ENCODE measurements at places on chromosomes 7 and 10. TPM values are rescaled to one million over a fixed set of nuclear protein-coding genes. Genes with fewer than 3 reads are reported as not detected.

DNA sequence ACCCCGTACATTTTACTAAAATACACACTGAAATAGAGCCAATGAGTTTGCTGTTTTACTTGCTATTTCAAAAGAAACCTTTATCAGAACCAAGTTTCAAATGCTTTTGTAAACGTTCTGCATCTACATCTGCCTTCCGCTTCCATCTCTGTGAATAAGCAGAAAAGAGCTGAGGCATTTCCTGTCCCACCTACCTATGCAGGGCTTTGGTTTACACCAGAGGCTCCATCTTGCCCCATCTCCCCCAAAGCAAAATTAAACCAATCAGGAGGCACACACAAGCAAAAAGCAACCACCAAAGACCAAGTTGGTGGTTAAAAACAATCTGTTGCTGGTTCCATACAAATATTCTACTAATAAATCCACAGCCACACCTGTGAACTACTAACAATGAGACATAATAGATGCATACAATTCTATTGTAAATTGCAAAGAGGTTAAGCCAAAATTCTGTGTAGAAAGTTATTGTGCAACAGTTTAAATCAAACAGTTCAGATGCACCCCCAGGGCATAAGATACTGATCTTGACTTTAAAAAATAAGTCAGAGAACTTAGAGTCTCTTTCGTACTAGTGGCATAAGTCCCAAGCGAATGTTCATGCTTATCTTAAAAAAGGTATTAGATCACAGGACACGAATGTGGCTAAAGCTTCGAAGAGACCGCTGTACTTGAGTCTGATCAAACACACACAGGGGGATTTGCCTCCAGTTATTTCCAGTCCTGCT is 83.9 kb downstream of the FGFR2 start:
- DNase-seq, result no peak

- no peak for DNase-seq
Measured at GRCh38 chr10:42654419-42654818, 16.0 kb upstream of the ZNF33B start.

ZPBP gene
- total RNA-seq, result not detected

ICA1 gene
- 76.0 TPM for total RNA-seq

ALOX5 gene
- 4.9 TPM for total RNA-seq

AKR1C8 gene
- total RNA-seq, result 0.86 TPM

DNA sequence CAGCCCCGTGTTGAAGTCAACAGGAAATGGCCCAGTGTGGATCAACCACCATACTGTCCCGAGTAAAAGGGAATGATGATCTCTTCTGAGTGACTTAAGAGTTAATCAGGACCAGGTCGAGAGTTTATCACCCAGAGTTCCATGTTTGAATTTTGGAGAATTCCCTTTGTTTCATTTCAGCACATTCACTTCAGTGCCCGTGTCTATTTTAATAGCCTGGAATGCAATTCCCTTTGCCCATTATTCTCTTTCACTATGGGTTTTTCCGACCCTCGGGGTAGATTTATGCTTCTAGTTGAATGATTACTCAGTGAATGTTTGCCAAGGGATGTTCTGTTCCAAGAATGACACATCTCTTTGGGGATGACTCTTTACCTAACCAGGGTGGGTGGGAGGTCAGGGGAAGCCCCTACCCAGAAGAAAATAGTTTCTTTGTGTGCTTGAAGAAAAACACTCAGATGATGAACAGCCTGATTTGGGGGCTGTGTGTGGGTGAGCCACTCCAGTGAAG is 594.9 kb downstream of the INHBA start:
- DNase-seq, result no peak

GRCh38 chr7:5755704-5756504 is 25.6 kb downstream of the RNF216 start:
- no peak for DNase-seq

JCAD gene
- total RNA-seq, result 19.3 TPM

- no peak for DNase-seq
Measured at GRCh38 chr10:81688459-81688858, 186.5 kb upstream of the NRG3 start.

DNA sequence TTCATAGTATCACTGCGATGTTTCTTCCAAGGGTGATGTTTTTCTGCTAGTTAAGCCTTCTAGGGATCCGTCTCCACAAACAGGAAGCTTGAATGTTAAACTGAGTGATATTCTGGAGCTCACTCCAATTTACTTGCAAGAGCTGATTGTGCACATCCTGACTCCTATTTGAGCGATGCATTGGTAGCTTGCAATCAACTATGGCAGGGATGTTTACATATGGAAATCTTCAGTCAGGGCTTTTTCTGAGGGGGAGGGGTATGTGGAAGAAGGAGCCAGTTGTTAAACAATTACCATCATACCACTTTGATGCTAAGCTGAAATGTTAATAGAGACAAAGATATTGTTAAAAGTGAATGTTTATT is 43.2 kb upstream of the NXPH1 start:
- no peak for DNase-seq

DNA sequence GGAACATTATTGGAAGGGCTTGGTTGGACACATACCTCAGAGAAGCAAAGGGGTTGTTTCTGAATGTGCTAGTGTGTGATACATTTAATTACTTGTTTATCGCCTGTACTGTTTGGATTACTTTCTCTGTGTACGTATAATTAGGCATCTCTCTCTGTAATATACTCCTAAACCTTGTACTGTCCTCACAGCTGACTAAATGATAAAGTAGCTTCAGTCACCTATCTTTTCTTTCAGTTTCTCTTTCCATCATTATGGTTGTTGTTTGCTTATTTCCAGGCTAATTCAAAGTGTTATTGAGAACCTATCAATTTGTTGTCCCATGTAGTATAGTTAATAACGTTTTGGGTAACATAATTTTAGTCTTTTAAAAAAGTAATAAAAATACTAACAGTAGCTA is 34.0 kb downstream of the MXI1 start:
- no peak for DNase-seq

DNA sequence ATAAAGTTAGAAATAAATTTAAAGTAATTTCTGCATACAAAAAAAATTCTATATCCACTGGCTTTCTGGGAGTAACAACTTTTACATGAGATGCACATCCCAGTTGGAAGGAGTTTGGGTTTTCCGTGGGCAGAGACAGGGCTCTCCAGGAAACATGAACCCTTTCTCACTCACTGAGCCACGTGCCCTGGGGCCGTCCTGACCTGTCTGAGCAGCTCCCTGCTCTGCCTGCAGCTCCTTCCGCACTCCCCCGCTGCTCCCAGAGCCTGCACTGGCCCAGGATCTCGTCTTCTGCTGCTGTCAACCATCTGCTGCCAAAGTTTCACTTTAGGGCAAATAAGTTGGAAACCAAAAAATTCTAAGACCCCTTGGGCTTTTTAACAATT is 169.1 kb downstream of the DIP2C start:
- no peak for DNase-seq

GRCh38 chr10:13669901-13670300 is 83.1 kb downstream of the PRPF18 start:
- no peak for DNase-seq

NRG3 gene
- total RNA-seq, result 0.57 TPM

GRCh38 chr7:5620459-5620881 is 161.0 kb downstream of the RNF216 start:
- DNase-seq, result no peak

DNA sequence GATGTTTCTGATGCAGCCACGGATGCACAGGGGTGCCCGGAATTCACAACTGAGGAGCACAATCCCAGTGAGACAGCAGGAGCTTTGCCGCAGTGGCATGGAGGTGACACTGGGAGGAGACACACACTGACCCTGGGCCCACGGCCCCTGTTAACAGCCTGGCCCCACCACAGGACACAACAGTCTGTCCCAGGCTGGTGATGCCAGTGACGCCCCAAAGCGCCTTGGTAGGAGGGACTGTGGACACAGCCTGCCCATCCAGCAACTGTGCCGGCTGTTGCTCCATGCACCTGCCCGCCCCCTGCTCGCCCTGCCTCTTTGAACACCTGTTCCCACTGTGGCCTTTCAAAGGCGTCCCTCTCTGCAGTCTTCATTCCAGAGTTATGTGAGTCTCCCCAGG is 49.8 kb downstream of the KLF6 start:
- no peak for DNase-seq

- no peak for DNase-seq
Measured at GRCh38 chr10:11760861-11761260, 18.7 kb downstream of the ECHDC3 start.

DNA sequence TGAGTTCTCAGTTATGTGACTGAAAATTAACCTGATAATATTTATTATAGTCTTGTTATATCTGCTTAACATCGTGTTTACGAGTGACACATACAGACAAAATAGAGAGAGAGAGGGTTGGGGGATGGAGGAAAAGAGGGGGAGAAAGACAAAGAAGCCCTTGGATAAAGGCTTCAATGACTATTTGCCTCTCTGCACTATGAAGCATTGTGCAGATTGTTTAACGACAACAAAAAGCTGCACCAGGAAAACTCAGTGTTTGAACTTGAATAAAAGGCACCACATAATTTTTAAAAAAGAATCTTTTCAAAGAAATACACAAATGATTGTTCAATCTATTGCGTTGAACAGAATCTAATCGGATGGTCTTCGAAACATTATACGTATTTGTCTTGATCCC is 27.8 kb downstream of the MAGI2 start:
- no peak for DNase-seq

GRCh38 chr10:3512263-3512662 is 272.7 kb downstream of the KLF6 start:
- no peak for DNase-seq

DNA sequence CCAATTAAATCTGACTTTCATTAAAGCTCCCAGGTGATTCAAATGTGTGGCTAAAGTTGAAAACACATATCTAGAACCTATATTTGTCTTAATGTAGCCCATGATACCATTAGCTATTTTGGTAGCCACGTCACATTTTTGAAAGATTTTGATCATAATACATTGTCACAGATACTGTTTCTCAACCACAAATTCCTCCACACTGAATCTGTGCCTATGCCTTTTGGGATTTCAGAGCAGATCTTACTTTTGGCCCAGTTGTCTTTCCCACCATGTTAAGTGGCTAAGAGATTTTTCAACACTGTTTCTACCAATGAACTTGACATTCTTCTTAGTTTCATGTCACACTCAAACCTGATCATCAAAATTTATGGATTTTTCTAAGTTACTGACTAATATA is 47.4 kb downstream of the CH25H start:
- DNase-seq, result no peak

GRK5 gene
- 17.6 TPM for total RNA-seq

DNA sequence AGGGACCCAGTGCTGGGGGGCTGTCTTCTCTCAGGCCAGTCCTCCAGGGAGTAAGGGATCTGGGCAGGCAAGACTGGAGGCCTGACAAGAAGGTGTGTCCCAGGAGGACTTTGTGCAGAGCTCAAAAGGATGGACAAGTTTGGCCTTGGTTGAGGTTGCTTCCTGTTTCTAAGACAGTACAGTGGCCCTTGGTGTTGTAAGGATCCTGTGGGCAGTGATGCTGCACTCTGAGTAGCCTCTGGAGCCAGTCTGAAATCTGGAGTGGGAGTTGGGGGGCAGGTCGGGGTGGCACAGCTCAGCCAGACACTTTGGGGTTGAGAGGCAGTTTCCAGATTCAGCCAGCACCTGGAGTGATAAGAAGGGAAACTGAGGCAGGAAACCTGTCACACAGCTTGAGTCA is 139.2 kb upstream of the ZMIZ1 start:
- no peak for DNase-seq

DNA sequence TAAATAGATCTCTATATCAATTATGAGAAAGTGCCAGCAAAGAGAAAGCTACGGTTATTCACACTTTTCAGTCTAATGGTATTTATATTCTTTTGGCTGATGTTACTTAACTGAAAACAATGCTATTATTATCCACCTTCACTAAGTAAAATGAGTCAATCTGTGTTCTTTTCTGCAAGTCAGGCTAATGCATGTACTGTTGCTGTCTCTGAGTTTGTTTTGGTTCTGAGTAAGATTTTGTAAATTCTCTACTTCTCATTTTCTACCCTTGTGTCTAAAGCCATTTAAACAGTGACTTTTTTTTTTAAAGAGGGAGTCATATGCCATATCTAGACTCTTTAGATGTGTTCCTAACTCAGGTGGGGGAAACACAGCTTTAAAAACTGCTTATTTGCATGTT is 7.5 kb downstream of the VWC2 start:
- DNase-seq, result no peak

DNA sequence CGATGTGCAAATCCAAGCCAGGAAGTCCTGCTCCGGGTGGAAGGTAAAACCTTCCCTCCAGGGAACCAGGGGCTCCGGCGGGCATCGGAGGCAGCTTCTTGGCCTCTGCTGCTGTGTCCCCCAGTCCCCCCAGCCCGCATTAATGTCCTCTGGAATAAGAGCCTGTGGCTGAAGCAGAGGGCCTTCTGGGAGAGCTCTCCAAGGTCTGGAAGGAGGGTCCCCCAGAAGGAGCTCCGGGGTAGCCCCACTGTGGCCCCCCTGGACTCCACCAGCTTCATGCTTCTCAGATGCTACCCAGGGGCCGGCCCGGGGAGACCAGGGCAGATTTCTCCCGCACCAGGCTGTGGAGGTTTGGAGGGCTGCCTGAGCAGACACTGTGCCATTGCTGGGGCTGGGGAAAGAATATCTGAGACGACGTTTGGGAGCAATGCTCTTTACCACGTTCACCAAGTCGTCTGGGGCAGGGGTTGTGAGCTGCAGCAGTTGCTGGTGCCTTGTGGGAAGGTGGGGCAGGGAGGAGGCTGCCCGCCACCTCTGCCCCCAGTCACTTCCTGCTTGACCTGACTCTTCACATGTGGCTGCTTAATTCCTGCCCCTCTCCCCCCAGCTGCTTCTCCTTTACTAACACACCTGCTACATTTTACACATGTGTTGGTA is 8.3 kb downstream of the ZNF853 start:
- no peak for DNase-seq

DNA sequence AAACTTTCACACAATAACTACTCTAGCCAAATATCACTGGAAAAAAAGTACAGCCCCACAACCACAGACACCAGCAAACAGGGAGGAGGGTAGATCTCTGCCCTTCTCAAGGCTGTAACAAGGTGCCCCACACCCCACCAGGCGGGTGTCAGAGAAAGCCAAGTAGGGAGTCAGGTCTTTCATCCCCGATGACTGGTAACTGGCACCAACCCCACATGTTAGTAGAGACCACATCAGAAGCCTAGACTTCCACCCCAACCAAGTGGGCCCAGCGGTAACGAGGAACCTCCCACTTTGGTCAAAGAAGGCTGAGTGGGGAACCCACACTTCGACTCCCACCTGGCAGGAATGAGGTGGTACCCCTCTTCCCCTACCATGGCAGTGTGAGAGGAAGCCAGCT is 16.4 kb upstream of the RUFY2 start:
- no peak for DNase-seq

HMX2 gene
- not detected for total RNA-seq

KIAA1549 gene
- total RNA-seq, result 1.4 TPM

- DNase-seq, result no peak
Measured at GRCh38 chr7:108598914-108599580, 29.4 kb downstream of the DNAJB9 start.

- DNase-seq, result no peak
Measured at GRCh38 chr7:152132812-152133211, 107.3 kb downstream of the GALNT11 start.
